Stimulated activated CD8-positive, alpha-beta memory T cell treated with anti-CD3 and anti-CD28 coated beads, Interleukin-4, amount 100 ng/mL, for 4 hours (primary cell): ENCODE measurements at places on chromosomes 16 and 17.
A peak's percentile ranks its signal among the peaks of the same experiment; 100 is the strongest.

DNA sequence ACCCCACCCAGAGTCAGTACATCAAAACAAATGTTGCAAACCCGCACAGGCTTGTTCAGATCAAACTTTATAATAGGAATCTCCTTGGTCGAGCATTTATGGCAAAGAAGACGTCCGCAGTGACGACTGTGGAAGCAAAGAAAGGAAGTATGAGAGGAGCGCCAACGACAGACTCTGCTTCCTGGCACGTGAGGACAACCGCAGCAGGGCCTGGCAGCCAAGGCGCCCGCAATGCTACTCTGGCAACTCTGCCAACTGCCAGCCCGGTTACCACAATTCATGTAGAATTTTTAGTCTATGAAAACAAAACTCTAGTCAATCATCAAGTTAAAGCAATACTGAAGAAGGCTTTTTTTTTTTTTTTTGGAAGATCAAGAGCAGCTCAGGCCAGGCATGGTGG is 24.8 kb downstream of the CYB5D2 start:
- no peak for DNase-seq

DNA sequence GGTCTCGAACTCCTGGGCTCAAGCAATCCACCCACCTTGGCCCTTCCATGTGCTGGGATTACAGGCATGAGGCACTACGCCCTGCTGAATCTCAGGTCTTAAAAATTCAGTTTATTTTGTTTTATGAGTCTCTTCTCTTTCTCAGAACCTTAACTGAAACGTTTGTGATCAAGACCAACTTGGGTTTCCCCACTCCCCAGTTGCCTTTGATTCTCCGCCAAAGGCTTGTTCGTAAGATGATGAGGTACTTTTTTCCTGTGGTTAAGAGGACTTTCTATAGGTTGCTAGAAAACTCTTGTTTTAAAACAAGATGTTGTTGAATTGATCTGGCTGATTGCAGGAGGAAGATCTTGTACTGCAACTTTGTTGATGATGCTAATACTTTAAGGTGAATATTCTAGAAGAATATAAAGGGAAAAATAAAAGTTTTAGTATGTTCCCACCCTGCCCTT is 11.7 kb downstream of the ABCC1 start:
- DNase-seq = no peak

DNA sequence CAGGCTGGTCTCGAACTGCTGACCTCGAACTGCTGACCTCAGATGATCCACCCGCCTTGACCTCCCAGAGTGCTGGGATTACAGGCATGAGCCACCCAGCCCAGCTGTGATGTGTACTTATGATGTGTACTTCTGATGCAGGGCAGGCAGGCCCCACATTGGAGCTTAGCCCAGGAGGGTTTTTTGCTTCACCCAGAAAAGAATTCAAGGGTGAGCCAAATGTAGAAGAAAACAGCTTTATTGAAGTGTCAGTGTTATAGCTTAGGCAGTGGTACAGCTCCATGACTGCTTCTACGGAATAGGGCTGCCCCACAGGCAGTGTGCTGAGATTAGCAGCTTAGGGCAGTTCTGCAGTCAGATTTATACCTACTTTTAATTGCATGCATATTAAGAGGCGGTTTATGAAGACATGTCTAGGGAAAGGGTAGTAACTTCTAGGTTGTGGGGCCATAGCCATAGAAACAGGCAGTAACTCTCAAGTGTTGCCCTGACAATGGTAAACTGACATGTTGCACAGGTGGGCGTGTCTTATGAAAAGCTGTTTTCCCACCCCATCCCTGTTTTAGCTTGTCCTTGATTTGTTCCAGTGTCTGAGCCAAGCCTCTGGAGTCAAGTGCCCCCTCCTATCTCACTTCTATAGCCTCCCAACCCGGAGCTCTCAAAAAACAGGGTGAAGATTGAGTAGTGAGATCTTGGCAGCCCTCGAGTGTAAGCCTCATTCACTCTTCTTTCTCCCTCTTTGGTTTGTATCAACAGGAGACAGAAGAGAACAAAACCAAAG is 24.1 kb upstream of the POLR3E start:
- no peak for DNase-seq

- DNase-seq = no peak
These were observed 786.1 kb downstream of the KCNJ2 start for GRCh38 chr17:70955441-70955840.

GRCh38 chr17:34349751-34350150 is 6.5 kb upstream of the CCL13 start:
- DNase-seq = no peak

- no peak for DNase-seq
These were observed 108.2 kb downstream of the N4BP1 start for GRCh38 chr16:48501516-48502377.

DNA sequence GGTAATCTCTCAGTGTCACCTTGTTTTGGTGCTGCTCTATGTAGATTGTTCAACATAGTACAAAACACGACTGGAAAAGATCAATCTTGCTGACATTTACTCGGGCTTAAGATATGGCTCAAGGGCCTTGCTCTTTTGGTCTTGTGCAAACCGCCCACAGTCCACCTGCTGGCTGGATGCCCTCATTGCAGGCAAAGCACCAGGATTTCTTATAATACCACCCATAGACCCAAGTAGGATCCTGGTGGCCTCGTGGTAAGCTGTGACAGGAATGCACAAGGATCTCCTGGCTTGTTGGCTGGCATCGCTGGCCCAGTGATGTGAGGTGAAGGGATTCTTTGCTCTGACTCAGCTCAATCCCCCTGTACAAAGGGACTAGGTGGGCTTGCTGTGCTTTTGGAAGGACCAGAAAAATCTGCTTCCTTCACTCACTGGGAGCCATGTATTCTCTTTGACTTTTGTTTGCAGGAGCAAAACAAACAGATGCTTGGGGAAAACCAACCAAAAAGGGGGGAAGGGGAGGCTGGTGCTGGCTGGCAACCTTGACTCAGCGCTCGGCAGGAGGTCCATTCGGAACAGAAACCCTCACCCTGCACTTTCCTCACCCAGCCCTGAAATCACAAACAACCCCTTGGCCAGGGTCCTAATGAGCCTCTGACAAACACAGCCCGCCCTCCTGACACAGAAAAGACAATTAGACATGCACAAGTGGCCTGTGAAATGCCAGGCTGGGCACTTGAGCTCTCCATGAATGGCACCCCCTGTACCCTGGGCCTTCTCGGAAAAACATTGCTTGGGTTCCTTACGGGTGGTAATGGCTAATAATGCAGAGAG is 36.6 kb upstream of the MED9 start:
- peak; percentile 57 for DNase-seq

DNA sequence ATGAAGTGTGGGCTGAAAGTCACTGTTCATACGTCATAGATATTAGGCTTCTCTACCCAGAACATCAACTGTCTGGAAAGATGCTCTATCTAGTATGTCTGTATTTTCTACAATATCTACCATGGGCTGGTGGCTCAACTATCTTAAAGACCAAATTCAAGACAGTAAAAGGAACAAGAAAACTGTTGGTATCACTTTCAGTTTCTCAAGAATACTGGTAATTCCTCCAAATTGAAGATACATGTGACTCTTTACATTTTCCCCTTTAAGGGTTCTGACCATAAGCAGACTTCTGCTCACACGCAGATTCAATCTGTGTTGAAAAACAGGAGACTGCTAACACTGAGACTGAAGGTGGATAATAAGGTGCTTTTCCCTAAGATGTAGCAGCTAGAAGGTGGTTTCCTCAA is 24.2 kb downstream of the XPO6 start:
- no peak for DNase-seq

DNA sequence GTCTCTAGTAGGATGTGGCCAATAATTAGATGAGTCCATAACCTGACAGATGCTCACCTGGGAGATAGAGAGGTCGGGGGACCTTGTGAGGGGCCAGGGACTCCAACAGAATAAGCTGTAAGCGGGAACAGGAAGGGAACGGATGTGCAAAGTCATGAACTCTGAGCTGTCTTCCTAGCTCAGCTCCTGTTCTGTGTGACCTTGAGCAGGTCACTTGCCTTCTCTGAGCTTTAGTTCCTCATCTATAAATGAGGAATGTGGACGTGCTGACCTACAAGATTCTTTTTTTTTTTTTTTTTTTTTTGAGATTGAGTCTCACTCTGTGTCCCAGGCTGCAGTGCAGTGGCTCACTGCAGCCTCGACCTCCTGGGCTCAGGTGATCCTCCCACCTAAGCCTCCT is 58.9 kb downstream of the AKAP1 start:
- no peak for DNase-seq

GRCh38 chr17:77314601-77315000 is 173.8 kb downstream of the SEC14L1 start:
- DNase-seq = no peak
